Brain microvascular endothelial cell (primary cell): ENCODE measurements at places on chromosomes 11 and 22.

GRCh38 chr11:13134886-13135285 lies 125.8 kb downstream of the RASSF10 start:
- no peak for DNase-seq

- DNase-seq, result no peak
These were observed 165.7 kb upstream of the TTC12 start for GRCh38 chr11:113148652-113149051.

DNA sequence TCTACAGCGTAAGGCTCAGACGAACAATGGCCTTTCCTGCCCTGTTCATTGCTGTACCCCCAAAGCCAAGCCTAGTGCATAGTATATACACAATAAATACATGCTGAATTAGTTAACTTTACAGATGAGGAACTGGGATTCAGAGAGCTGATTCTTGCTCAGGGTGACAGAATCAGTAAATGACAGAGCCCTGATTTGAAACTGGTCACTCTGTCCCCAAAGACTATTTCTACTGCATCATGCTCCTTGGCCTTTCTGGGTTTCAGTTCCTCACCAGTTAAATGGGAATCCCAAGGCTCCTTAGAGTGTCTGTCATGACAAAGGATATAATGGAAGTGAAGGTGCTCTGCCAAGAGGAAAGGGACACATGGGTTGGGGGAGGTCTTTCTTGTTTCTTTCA lies 50.5 kb upstream of the TSKU start:
- DNase-seq, result no peak

- no peak for DNase-seq
These were observed 15.7 kb downstream of the TSPO start for GRCh38 chr22:43167001-43167589.

GRCh38 chr11:135006800-135007199 lies 594.8 kb upstream of the B3GAT1 start:
- no peak for DNase-seq

DNA sequence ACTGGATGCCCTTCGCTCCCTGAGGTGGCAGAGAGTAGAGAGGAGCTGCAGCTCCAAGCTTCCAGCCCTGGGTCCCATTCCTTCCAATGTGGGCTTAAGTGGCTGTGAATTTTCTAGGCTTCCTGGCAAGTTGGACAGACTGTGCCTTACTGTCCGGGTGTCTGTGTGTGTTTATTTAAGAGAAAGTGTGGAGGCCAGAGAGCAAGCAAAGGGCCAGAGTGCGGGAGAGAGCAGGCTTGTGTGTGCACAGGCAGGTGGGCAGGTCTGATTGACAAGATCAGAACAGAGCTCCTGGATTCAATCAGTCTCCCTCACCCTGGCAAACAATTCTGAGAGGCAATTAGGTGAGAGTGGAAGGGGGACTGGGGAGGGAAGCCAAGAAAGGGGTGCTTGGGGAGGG lies 347.0 kb downstream of the CADM1 start:
- DNase-seq, result no peak

GRCh38 chr11:20790622-20791021 lies 121.2 kb downstream of the NELL1 start:
- no peak for DNase-seq

GRCh38 chr11:117871784-117872183 lies 4.7 kb downstream of the FXYD6 start:
- no peak for DNase-seq

- peak; percentile 66 for DNase-seq
These were observed 539 bp downstream of the SLC35C1 start for GRCh38 chr11:45805305-45806071.

DNA sequence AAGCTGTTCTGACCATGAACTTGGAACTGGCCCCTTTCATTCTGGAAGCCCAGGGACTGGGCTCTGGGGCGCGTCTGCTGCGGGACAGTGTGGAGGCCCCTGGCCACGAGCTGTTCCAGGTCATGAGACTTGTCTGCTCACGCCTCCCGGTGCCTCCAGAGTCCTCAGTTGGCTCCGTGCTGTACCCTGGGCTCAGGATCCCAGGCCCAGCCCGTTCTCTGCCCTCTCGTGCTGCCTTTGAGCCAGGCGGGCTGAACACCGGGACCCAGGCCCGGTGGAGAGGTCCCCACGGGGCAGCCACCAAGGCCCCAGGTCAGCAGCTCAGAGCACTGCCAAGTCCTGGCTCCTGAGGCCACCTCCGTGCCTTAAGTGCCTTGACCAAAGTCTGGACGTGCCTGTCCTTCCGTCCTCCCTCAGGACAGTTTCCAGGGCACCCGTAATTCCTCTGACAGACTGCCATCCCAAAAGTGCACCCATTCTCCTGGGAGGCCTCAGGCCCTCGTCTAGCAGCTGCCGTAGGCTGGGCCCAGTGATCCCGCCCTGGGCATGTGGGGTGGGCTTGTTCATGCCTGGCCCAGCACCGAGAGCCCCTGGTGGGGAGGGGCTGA lies 36.3 kb upstream of the PPARA start:
- DNase-seq, result no peak

DNA sequence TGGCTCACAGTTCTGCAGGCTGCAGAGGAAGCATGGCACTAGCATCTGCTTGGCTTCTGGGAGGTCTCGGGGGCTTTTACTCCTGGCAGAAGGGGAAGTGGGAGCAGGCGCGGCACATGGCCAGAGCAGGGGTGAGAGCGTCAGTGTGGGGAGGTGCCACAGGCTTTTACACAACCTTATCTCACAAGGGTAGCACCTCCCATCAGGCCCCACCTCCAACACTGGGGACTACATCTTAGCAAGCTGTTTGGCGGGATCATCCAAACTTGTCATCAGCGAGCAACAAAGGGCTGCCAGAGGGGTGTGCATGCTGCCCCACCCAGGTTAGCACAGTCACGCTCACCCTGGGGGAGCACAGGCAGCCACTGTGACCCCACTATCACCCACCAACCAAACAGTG lies 18.9 kb upstream of the YPEL1 start:
- peak; percentile 22 for DNase-seq

DNA sequence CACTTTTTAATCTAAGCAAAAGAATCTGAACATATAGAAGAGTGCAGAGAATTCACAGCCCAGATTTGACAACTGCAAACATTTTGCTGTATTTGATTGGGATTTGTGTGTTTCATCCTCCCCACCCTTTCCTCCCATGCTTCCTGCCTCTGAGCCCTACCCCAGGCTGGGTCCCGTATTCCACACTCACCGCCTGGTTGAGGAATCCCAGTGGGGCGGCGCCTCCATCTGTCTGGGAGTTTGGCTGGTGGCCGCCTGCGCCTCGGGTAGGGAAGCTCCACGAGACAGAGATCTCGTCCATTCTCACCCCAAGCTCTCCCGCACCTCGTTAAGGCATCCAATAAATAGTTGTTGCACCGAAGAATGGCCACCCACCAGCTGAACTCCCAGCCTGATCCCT lies 105.9 kb upstream of the SLC22A12 start:
- no peak for DNase-seq

DNA sequence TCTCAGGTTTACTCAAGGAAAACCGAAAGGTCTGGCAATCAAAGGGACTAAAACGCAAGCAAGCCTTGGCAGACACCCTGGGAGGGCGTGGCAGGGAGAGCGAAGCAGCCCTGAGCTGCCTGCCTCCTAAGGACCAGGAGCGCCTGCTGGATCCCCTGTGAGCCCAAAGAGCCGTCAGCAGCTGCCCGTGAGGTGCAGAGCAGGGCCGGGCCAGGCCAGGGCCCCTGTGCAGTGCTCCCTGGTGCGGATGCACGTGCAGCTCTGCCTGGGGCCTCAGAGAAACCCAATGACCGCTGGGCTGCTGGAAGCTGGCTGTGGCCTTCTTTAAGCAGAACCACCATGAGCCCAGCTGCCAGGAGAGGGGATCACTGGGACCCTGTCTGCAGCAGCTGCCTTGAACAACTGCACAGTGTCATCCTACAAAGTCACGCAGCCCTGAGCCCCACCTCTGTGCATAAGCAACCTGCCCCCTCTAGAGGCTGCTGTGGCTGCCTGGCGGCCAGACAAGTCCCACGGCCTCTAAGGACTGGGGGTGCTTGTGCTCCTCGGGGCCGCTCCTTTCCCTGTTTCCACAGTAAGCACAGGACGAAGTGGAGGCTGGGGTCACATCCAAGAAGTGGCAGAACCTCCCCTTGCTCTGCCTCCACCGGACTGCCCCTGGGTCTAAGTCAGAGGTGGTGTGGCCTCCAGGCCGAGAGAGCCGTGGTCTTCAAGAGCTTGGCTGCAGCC lies 29.1 kb upstream of the COMT start:
- no peak for DNase-seq

DNA sequence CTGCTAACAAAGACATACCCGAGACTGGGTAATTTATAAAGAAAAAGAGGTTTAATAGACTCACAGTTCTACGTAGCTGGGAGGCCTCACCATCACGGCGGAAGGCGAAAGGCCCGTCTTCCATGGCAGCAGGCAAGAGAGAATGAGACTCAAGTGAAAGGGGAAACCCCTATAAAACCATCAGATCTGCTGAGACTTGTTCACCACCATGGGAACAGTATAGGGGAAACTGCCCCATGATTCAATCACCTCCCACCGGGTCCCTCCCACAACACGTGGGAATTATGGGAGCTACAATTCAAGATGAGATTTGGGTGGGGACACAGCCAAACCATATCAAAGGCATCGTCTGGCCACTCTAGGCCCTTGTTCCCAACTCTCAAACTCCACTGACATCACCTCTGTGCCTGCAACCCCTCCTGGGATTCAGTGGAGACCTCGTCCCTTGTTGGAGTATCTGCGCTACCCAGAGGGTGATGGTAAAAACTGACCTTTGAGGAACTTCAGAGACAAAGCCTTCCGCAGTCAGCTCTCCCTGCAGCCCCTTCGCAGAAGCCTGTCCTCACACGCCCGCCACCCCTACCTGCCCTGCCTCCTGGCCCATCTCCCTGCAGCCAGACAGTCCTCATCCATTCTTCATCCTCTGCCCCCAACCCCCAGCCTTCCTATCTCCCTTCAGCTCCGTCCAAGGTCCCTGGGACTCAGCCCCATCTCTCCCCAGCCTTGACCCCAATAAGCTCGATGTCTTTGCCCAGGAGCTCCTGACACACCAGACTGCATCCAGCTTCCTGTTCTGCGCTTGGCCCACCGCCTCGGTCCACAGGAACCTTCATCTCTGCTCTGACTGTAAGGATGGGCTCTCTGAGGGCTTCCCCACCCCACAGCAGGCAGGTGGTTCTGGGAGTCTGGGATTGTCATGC lies 15.8 kb downstream of the CCND1 start:
- DNase-seq, result no peak

- peak; percentile 20 for DNase-seq
These were observed 478.2 kb downstream of the BUD13 start for GRCh38 chr11:116294630-116295029.

GRCh38 chr11:124611064-124611463 lies at the start of gene PANX3:
Gene PANX3 (plus strand): TSS chr11:124611428. CDS start chr11:124611557, 129 bp downstream.
- no peak for DNase-seq

DNA sequence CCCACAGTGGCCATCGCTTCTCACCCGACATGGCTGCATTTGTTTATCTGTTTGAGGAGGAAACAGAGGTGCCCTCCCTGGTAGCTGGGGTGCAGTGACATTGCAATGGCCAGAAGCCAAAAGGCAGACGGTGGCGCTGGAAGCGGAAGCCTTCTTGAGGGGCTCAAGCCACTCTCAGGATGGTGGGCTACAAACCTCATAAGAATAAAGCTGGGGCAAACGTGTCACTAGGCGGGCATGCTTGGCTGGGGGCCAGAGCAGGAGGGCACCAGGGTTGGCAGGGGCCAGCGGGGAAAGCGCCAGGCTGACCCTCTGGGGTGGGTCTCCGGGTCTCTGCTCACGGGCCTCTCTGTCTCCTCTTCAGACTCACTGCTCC lies 12.6 kb downstream of the TNNT3 start:
- DNase-seq, result no peak
